ENCODE measurements at places on chromosomes 3 and 15. TPM values are rescaled to one million over a fixed set of nuclear protein-coding genes. Genes with fewer than 3 reads are reported as not detected.

The DCLK3 gene
- 2.2 TPM for total RNA-seq

The PLIN1 gene
- 0.13 TPM for total RNA-seq

DNA sequence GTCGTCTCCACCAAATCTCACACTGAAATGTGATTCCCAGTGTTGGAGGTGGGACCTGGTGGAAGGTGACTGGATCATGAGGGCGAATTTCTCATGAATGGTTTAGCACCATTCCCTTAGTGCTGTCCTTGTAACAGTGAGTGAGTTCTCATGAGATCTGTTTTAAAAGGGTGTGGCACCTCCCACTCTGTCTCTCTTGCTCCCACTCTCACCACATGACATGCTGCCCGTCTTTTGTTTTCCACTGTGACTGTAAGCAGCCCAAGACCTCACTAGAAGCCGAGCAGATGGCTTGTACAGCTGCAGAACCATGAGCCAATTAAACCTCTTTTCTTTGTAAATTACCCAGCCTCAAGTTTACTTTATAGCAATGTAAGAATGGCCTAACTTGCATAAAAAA is 21.2 kb downstream of the RAD18 start:
- DNase-seq = no peak

- peak; percentile 14 for DNase-seq
Observed at GRCh38 chr15:44066211-44066827, 128.8 kb downstream of the FRMD5 start.
